Calu3 (cell line): ENCODE measurements at places on chromosomes 6 and 20.

DNA sequence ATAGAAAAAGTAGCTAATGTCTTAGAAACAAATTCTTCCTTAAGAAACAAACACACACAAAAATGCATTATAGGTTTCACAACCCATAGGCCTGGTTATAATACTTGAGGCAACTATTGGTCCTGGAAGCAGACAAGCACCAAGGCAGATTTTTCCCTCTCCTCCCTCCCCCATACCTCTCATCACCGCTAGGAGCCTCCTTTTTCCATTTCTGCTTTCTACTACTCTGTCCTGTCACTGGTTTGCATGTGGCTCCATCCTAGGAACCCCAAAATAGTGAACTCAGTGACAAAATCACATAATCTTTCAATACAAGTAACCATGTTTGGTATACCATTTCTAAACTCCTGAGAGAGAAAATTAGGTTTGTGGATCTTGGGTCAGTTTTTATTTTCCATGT is 66.1 kb downstream of the HMGCLL1 start:
- H3K4me1 ChIP-seq, result no peaks in the 10 kb centered on the region
- H3K36me3 ChIP-seq, result no peaks in the 10 kb centered on the region
- H3K27me3 ChIP-seq, result no peaks in the 10 kb centered on the region

- peaks cover 43% of the 10 kb centered on the region for H3K27me3 ChIP-seq
- H3K4me1 ChIP-seq, result peaks cover 20% of the 10 kb centered on the region
- DNase-seq, result peak; percentile 22
- no peaks in the 10 kb centered on the region for H3K36me3 ChIP-seq
- H3K27ac ChIP-seq, result no peak overlapping the region
Measured at GRCh38 chr20:571754-572441, 28.3 kb upstream of the CSNK2A1 start.

- no peak overlapping the region for H3K27ac ChIP-seq
- DNase-seq, result no peak
- no peaks in the 10 kb centered on the region for H3K27me3 ChIP-seq
- H3K4me3 ChIP-seq, result no peak overlapping the region
- peaks cover 4% of the 10 kb centered on the region for H3K36me3 ChIP-seq
Measured at GRCh38 chr20:12161734-12162133, 244.0 kb downstream of the BTBD3 start.

DNA sequence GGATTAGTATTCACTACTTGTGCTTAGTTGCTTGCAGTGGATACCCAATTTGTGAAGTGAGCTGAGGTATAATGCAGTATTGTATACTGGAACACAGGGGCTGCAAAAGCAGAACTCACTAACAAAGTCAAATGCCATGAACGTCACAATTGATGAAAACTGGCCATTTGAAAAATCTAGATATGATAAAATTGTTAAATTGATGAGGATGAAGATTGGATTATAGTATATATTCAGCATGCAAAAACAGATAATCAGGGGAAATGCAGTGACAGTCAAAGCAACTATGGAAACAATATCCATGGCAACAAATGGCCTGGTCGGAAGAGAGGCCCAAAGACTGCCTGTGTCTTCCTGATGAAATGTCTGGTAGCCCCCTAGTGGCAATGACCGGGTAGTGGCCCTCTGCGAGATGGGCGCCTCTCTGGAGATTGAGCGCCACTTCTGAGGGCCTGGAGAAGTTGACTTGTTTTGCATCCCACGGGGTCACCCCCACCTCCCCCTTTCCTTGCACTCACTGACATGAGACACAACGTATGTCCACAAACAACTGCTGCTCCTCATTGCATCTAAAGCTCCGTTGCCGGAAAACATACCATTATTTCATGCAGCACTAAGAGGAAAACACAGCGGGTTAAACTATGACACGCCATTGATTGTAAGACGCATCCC is 43.6 kb downstream of the C6orf15 start:
- H3K36me3 ChIP-seq, result no peaks in the 10 kb centered on the region
- peak; percentile 94 for DNase-seq
- H3K27me3 ChIP-seq, result peaks cover 5% of the 10 kb centered on the region
- H3K4me3 ChIP-seq, result no peak overlapping the region

DNA sequence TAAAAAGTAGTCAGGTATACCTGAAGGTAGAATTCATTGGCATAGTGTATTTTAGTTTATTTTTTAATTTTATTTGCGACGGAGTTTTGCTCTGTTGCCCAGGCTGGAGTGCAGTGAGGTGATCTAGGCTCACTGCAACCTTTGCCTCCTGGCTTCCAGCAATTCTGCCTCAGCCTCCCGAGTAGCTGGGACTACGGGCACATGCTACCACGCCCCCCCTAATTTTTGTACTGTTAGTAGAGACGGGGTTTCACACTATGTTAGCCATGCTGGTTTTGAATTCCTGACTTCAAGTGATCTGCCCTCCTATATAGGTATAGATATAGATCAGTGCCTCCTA is 102.8 kb upstream of the PRSS16 start:
- H3K36me3 ChIP-seq, result peaks cover 22% of the 10 kb centered on the region
- H3K27ac ChIP-seq, result no peak overlapping the region
- no peak for DNase-seq
- no peaks in the 10 kb centered on the region for H3K27me3 ChIP-seq
- H3K4me3 ChIP-seq, result no peak overlapping the region
- H3K4me1 ChIP-seq, result no peaks in the 10 kb centered on the region

DNA sequence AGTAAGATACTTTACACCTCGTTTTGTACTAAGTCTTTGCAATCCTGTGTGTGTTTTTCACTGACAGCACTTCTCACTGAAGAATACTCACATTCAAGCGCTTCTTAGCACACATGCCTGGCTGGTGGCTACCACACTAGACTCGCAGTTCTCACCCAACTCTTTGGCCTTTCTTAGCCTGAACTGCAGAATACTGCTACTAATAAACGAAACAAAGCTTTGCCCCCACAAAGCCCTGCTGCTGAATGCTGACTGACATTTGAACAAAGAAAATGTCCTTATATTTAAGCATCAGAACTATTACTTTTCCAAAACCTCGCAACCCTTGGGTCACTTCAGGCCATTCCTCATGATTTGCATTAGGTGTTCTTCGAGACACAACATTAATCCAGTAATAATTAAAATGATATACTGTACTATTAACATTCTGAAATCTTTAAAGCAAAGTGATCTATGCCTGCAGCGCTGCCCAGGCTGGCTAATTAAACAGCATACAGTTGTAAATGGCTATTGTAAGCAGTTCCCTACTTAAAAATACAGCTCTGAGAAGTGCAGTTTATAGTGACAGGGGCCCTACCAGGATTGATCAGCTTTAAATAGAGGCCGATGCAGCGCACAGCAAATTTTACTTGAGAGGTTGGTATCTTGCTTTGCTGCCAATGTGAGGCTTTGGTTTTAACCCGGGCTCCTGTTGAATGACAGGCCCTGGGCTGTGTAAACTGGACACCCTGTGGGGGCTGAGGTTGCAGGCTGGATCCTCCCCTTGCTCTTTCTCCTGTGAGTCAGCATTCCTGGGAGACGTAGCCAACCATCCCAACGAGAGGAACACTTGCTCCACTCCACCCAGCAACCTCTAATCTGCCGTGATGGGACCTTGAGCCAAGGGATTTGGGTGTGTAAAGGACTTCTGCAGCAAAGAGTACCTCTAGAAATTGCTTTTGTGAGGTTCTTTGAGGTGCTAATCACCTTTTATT is 899.0 kb downstream of the TFAP2A start:
- H3K4me1 ChIP-seq, result peaks cover 23% of the 10 kb centered on the region
- no peak overlapping the region for H3K27ac ChIP-seq
- H3K36me3 ChIP-seq, result peaks cover 3% of the 10 kb centered on the region
- DNase-seq, result peak; percentile 25

DNA sequence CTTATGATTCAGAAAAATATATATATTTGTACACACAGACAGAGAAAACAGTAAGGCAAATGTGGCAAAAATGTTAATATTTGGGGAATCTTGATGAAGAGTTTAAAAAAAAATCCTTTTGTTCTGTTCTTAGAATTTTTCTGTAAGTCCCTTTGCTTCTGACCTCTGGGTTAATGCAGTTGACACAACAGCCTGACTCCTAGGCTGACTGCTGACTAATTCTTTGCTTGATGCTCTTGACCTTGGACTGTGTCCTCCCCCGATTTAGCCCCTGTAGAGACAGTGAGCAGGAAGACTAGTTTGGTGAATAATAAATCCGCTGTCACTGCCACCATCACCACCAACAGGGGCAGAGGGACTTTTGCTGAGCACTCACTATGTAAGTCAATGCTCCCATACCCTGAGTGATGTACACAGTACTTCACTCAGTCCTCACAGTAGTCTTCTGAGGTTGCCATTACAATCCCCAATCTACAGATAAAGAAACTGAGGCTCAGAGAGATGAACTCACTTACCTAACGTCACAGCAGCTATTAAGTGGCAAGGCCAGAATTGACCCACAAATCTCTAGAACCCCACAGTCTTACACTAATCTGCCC is 71.7 kb downstream of the SNX5 start:
- H3K27ac ChIP-seq, result no peak overlapping the region
- DNase-seq, result no peak
- H3K4me1 ChIP-seq, result no peaks in the 10 kb centered on the region
- H3K4me3 ChIP-seq, result no peak overlapping the region

GRCh38 chr6:56757588-56757984 is 114.9 kb upstream of the DST start:
- no peak overlapping the region for H3K27ac ChIP-seq
- no peaks in the 10 kb centered on the region for H3K36me3 ChIP-seq
- peaks cover 57% of the 10 kb centered on the region for H3K4me1 ChIP-seq
- DNase-seq, result peak; percentile 54
- no peaks in the 10 kb centered on the region for H3K27me3 ChIP-seq
- H3K4me3 ChIP-seq, result no peak overlapping the region

GRCh38 chr20:34874094-34874654 is 1.5 kb upstream of the GGT7 start:
- peak overlapping the region; percentile 73 for H3K27ac ChIP-seq
- peaks cover 54% of the 10 kb centered on the region for H3K4me1 ChIP-seq
- peak overlapping the region; percentile 67 for H3K4me3 ChIP-seq
- DNase-seq, result peak; percentile 91
- H3K36me3 ChIP-seq, result peaks cover 32% of the 10 kb centered on the region

DNA sequence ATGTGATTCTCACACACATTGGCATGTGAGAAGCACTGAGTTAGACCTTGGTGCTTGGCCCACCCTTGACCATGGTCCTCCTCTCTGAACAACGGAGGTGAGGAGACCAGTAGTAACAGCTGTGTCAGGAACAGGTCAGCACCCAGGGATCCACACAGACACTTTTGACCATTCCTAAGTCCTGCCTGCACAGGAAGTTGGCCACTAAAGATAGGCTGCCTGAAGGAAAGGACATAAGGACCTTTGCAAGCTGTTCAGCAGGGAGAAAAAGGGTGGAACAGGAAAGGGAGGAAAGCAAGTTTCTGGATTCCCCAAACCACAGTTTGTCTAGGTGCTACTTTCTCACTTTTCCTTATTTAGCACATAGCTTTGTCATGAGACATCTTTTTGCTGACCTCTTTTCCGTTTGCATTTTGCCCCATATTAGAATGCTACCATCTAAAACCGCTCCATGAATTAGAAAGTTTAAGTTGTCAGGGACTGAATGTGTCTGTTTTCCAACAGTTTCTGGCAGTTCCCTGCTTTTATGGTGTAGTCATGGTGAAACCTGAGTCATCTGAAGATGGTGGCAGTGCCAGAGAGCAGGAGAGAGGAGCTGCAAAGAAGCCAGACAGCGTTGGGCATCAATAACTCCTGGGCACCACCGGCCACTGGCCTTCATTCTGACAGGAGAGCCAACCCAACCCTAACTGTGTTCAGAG is 1.1 kb upstream of the CD109 start:
- H3K4me1 ChIP-seq, result peaks cover 9% of the 10 kb centered on the region
- H3K36me3 ChIP-seq, result peaks cover 15% of the 10 kb centered on the region
- H3K27ac ChIP-seq, result no peak overlapping the region
- DNase-seq, result no peak
- peak overlapping the region; percentile 77 for H3K4me3 ChIP-seq

DNA sequence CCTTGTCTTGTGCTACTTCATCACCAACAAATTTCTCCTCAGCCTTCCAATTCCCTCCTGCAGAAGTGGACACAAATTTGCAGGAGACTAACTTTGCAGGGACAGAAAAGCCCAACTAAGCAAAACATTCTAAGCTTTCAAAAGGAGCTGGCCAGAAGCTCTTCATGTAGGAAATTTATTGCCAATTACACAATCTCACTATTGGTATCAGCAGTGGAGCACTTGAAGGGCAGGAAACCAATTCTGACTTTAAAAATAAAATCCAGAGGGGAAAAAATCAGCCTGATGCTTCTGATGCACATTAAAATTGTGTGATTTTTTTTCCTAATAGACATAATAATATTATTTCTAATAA is 193.3 kb downstream of the LY86 start:
- no peaks in the 10 kb centered on the region for H3K36me3 ChIP-seq
- H3K27me3 ChIP-seq, result no peaks in the 10 kb centered on the region
- no peak overlapping the region for H3K27ac ChIP-seq
- no peak overlapping the region for H3K4me3 ChIP-seq
- no peak for DNase-seq
- no peaks in the 10 kb centered on the region for H3K4me1 ChIP-seq

GRCh38 chr20:36563374-36563773 is 10.0 kb upstream of the TGIF2 start:
- H3K36me3 ChIP-seq, result no peaks in the 10 kb centered on the region
- no peak overlapping the region for H3K4me3 ChIP-seq
- DNase-seq, result no peak
- peaks cover 9% of the 10 kb centered on the region for H3K27me3 ChIP-seq
- no peak overlapping the region for H3K27ac ChIP-seq
- H3K4me1 ChIP-seq, result no peaks in the 10 kb centered on the region
